Activated T-cell treated with anti-CD3 and anti-CD28 coated beads, Interleukin-2, amount 50 U/mL, for 1 hour (primary cell): ENCODE measurements at places on chromosomes 3 and 15.

DNA sequence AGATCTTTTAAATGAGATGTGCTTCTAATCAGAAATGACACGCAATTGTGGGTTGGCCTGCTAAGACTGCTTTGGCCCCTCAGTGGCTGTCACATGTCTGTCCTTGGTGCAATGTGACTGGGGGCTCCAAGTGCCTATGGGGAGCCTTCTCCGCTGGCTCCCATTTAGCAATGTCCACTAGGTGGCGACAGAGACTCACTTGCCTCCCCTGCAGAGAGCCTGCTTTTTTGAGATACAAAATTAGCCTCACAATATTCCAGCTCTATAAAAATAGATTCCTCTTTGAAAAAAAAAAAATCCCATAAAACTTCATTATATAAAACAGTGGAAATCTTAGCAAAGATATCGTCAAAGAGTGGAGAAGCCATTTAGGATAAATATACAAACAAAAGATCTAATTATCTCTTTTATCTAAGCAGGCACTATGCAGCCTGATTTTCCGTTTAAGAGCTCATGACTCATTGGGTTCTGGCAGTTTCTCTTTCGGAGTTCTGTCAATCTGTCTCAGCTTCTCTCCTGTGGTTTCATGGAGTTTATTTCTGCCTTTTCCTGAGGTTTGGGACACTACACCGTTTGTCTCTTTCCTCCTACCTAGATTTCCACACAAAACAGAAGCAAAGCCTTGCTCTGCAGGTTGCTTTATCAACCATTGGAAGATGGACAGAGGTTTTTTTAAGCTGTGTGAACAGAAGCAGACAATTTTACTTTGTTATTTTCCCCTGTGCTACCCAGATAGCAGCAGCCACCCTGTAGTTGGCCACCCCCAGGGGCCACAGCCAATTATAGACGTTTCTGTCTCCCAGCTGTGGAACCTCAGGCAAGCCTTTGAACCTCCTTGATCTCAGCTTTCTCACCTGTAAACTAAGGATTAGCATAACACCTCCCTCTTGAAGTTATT is 68.4 kb upstream of the TNFAIP8L3 start:
- DNase-seq: peak; percentile 37

DNA sequence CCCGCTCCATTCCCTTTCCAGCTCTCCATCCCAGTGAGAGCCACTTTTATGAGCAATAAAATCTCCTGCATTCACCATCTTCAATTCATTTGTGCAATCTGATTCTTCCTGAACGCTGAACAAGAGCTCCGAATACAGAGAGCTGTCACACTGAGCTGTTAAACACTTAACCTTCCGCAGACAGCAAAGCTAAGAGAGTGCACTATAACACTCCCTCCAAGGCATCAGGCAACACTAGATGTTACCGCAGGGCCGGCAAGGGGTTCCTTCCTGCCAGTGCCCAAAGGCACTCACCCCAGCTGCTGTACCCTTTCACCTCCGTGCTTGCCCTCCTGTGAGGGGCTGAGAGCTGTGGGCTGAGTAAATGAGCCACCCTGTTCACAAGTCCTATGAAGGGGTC is 85.6 kb downstream of the BCHE start:
- no peak for DNase-seq

GRCh38 chr15:31298707-31299172 is 27.9 kb upstream of the KLF13 start:
- DNase-seq: no peak

DNA sequence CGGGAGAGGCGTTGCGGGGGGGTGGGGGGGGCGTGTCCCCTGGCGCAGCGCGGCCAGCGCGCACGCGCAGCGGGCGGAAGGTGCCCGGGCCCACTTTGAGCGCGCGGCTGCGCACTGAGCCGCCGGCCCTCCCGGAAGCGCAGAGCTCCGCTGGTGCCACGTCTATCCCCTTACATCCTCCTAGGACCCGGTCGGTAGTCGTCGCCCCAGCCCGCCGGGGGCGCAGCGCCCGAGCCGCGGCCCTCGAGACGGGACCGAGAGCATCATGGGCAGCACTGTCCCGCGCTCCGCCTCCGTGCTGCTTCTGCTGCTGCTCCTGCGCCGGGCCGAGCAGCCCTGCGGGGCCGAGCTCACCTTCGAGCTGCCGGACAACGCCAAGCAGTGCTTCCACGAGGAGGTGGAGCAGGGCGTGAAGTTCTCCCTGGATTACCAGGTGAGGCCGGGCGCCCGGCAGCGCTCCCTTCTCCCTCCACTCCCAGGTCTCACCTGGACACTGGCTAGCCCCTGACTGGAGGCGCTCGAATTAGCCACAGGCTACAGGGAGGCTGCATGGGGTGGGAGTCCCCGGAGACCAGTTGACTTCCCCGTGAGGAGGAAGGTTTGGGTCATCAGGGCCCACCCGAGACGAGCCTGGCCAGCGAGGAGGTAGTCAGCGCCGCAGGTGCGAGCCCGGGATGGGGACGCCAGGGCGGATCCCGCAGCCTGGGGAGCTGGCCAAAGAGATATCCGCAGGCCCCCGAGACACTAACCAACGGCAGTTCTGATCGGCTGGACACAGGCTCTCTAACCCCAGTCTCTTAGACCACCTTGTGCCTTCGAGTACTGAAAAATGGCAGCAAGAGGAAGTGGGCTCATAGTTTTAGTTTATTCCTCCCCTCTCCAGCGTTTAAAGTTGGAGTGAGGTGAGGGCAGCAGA is at the start of gene TMED3:
TMED3 (plus strand) TSS at position 128 of the 916 bp plus-strand sequence; CDS start at position 266, 138 bp downstream.
- peak; percentile 75 for DNase-seq

- no peak for DNase-seq
Observed at GRCh38 chr3:156489462-156489911, 65.4 kb downstream of the SSR3 start.

GRCh38 chr3:60364475-60364874 is 886.8 kb downstream of the FHIT start:
- no peak for DNase-seq

DNA sequence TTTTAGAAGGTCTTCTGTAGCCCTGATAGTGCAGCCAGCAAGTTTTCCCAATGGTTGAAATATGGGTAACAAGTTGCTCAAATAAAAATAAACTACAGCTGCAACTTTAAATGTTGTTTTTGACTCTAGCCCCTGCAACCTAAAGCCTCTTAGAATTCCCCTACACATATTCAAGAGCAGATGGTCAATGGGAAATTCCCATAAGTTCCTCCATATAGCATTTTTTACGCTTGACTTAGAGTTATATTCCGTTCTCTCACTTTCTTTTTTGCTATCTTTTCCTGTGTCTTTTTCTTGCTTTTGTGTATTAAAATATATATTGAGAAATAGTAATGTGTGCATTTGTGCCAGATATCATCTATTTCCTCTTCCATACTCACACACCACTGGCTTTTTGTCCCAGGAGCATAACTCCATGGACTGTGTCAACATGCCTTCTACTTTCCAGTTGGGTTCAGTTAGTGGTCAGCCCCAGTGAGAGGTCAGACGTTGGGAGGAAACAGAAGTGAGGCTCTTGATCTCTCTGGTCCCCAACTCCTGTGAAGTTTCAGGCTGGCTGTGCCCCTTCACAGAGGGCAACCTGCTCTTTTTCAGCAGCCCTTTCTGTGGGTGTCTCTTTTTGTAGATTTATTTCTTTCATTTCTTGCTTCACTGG is 63.3 kb upstream of the TP63 start:
- DNase-seq: no peak

DNA sequence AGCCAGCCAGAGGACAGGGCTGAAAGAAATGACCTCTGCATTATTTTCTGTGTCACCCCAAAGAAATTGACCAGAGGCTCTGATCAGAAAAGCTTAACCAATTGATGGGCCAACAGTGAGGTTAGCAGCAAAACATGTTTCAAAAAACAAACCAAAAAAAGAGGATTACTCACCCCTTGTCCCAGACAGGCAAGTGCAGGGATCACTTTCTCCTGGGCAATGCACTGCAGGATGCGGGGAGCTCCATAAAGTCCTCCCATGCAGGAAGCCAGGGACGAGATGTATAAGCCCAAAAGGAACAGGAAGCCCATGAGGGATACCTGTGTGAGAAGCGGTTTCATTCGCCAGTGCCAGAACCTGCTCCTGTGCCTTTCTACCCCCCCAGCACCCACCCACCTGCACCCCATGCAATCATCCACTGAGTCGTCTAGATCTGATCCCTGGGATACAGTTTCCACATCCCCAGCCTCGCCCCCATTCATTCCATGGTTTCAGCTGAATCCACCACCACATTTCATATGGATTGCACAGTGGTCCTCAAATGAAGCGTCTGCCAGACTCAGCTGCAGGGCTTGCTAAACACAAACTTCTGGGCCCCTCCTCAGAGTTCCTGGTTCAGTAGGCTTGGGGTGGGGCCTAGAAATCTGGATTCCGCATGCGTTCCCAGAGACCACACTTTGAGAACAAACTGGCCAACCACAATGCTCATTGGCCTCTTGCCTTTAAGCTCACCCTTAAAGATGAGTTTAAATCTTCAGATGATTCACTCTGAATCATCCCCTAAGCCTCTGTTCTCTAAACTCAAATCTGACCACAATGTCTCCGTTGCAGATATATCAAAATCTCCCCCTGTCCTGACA is 54.4 kb upstream of the HEG1 start:
- no peak for DNase-seq

DNA sequence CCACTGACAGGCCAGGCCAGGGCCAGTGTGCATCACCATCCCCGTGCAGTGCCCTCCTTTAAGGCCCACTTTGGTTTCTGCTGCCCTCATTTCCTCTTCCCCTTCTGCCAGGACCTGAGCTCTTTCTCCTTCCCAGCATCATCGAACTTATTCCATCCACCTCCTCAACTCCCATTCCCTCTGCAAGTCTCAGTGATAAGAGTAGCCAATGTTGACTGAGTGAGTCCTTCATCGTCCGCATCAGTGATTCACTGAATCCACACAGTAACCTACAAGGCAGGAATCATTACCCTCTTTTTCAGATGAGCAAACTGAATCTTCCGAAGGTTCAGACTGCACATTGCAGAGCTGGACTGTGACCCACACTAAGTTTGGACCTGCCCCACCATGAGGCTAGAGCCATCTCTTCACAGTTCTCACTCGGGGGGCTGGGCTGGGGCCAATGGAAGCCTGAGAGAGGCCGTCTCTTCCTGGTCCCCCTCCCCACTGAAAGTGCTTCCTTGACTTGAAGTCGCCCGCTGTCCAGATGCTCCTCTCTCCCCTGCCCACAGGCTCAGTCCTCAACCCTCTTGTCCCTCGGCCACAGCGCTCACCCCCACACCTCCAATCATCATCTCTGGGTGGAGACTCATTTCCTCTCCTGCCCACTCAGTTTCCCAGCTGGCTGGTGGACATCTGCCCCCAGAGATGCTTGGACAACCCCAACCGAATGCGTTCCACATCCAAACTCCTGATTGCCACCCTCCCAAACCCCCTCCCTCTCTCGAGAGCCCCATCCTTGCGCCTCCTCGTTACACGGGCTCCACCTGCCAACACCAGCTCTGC is 15.2 kb upstream of the ANPEP start:
- DNase-seq: no peak

- DNase-seq: no peak
Observed at GRCh38 chr15:89299896-89300295, 34.7 kb downstream of the POLG start.

GRCh38 chr3:135456108-135456790 is 509.3 kb upstream of the PPP2R3A start:
- no peak for DNase-seq
